ENCODE measurements at places on chromosomes 6 and 20.

DNA sequence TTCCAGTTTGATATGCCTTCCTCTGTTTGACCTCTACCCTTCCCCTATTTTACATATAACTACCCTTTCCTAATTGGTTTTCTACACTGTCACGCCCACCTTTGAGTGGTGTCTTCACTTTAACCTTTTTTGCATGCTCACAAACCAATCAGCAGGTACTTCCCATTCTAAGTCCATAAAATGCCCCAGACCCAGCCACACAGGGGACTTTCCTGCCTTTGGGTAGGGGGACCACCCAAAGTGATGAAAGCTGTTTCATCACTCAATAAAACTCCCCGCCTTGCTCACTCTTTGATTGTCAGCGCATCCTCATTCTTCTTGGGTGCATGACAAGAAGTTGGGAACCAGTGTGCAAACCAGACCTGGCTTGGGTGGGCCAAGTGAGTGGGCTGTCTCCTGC, 20.5 kb upstream of the SNRPC start:
- DNase-seq = no peak

GRCh38 chr6:84415068-84415467, 187.6 kb upstream of the CEP162 start:
- DNase-seq = no peak

DNA sequence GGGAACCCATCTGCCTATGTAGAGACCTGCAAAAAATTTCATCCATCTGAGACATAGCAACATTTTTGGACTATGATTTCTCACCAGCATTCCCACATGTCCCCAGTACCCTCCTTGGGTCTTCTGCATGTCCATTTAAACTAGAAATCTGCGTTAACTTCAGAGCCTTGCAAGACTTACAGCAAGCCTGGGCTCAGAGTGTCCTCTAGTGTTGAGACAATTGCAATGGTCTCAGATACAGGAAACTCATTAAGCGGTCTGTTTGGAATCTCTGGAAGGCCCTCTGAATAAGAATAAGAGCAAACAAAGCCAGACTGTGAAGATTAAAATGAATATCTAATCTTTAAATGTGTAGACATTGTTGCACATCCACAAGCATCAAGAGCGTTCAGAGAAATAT, 20.5 kb upstream of the PI3 start:
- DNase-seq = no peak

DNA sequence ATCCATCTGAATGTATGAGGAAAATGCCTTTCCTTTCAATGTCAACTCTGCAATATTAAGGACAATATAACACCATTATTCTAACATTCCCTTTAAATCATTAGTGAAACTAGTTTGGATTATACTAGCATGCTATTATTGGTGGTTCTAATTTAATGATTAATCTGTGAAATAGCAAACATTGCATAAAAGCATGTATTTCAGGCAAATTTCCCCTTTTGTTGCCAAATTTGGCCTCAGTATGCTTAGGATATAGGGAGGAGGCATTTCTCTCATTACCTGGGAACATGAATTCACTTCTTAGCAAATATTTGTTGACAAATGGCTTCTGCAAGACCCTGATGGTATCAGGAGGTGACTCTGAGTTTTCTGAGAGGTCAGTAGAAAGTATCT, 1.6 kb downstream of the TPMT start:
- DNase-seq = no peak

- no peak for DNase-seq
These were observed 1.3 kb upstream of the BLOC1S5 start for GRCh38 chr6:8065519-8065911.

DNA sequence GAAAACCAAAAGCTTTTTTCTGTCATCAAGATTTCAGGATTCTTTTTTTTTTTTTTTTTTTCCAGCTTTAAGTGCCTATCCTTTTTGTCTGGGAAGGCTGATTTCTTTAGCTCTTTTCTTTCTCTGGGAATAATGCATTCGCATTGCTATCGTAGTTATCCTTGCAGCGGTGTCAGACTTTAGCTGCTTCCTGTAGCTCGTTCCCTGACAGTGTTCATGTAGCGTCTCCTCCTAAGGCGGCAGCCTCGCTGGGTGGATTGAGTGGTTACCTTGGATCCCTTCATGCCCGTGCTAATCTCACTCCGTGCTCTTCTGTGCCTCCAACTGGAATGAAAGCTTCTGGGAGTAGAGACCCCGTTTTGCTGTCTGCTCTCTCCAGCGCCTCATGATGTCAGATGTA, 43.1 kb downstream of the UST start:
- no peak for DNase-seq

- DNase-seq = no peak
These were observed 14.4 kb upstream of the TLDC2 start for GRCh38 chr20:36861625-36861874.

DNA sequence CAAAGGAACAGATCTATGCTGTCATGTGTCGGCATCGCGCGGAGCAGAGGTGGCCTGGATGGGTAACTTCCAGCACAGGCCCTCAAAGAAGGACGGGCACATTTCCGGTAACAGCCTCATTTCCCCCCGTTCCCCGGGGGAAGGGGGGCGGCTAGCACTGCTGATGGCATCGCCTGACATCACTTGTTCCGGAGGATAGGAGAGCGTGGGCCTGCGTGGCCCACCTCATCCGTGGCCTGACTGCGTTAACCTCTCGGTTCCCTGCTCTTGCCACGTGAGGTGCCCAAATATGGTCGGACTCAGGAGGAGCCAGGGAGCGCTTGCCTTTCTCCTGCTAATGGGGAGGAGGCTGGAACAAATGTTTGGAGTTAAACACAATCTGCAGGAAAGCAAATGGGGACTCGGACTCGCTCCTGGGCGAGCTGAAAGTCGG, at the start of gene AKAP12:
Gene AKAP12, plus strand, starts transcription at position 365 of the 433 bp plus-strand sequence. CDS start 596 bp downstream, outside the sequence.
- peak; percentile 41 for DNase-seq

DNA sequence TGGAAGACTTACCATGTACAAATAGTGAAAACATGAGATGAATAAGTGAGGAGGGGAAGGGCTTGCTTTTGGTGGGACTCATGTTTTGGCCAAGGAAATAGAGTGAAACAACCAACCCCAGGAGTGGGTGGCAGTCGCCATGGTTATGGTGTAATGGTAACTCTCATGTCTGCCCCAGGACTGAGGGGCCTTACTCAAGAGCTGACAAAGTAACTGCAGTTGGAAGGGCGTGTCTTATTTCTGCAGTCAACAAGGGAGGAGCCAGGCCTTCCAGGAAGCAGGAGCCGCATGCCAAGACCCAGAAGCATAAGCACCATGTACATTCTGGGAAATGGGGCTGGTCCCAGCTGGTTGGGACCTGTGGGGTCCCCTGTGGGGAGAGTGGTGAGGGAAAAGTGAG, 108.5 kb downstream of the UNC5CL start:
- DNase-seq = no peak

DNA sequence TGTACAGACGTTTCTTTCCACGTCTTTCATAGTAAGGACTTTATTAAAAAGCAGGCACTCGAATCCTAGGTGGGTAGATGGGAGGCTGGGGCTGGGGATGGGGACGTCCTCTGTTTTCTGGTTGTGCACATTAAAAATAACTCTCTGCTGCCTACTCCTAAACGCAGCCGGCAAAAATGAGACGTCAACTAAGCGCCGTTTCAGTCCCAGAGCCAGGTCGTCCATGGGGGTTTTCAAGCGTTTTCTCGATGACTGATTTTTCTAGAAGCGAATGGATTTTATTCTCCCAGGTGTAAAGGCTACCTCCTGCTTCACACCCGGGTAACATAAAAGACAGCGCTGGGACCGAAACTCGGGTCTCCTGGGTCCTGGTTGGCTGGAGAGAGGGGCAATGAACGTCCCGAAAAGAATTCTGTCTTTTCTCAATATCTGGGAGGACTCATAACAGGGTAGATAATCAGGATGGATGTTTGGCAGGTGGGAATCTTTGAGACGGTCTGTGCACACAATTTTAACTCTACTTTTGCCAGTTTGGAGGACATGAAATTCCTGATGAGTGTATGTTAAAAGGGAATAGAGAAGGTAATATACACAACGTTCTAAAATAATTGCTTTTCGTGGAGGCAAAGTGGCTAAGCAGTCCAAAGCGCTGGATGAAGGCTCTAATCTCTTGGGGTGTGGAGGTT, 25.2 kb downstream of the GPX6 start:
- DNase-seq = no peak

DNA sequence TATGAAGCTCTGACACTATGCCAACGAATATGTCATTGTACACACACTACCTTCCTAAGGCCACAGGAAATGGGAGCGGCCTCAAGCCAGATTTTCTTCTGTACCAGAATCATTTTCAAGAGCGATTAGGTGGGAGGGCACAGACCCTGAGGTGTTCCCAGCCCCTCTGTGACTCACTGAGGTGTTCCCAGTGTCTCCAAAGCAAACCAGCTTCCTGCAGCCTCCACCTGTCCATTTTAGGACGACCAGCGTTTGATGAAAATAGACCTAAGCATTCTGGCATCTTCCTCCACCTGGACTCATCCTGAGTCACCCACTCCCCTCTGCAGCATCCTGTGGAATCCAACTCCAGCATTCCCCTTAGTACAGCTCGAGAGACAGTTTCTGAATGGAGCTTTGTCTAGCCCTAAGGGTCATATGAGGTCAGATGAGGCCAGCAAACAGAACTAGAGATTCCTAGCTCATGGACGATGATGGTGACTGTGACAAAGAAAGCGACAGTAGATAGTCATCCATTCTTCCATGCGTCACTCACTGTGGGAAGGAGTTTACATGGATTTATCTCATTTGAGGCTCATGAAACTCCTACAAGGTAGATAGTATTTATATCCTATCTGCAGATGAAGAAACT, 203.4 kb downstream of the PTPRT start:
- no peak for DNase-seq

DNA sequence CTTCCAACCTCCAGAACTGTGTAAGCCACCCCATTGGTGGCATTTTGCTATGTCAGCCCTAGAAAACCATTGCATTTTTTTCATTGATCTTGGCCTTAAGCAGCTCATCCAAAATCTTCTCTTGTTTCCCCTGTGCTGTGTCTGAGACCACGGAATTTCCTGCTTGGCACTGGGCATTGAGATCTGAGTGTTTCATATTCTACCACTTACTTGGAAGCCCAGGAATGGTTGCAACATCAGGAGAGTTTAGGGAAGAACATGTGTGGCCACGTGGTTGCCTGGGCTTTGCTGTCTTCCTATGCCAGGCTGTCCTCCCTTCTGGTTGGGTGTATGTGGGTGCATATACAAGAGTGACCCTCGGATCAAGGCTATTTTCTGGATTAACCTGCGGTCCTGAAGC, 139.3 kb upstream of the PMEPA1 start:
- DNase-seq = no peak

- no peak for DNase-seq
These were observed 37.3 kb downstream of the KCNB1 start for GRCh38 chr20:49445176-49445575.

DNA sequence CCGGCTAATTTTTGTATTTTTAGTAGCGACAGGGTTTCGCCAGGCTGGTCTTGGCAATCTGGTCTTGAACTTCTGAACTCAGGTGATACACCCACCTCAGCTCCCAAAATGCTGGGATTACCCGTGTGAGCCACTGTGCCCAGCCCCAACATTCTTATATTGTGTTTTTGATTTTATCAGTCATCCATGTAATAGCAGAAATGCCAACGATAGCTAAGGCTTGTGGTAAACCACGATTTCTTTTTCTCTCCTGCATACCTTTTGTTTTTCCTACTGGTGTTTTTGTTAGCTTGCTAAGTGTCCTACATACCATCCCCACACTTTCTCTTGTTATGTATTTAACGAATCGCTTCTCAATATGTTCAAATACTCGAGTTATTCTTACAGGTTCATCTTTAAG, 12.1 kb downstream of the PHACTR2 start:
- DNase-seq = no peak

DNA sequence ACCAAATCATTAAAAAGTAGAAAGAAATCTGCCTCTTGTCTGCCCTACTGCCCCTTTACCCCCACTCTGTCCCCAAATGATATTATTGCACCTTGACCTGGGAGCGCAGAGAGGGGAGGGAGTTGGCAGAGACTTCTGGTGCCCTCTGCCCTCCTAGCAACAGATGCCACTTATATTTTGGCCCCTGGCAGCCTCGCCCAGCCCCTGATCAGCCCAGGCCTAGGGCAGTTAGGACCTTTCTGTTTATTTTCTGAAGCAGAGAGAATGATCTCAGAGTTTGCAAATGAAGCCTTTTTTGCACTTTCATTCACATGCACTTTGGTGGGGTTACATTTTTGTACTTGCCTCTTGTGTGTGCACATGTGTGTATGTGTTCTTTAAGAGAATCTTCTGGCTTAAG, 8.4 kb upstream of the SGK2 start:
- DNase-seq = no peak

- no peak for DNase-seq
These were observed 270.6 kb downstream of the KHDC1L start for GRCh38 chr6:72954716-72955115.

- DNase-seq = no peak
These were observed 133.6 kb downstream of the SH3BGRL2 start for GRCh38 chr6:79764747-79765146.
